ENCODE measurements at places on chromosomes 12 and 14.

DNA sequence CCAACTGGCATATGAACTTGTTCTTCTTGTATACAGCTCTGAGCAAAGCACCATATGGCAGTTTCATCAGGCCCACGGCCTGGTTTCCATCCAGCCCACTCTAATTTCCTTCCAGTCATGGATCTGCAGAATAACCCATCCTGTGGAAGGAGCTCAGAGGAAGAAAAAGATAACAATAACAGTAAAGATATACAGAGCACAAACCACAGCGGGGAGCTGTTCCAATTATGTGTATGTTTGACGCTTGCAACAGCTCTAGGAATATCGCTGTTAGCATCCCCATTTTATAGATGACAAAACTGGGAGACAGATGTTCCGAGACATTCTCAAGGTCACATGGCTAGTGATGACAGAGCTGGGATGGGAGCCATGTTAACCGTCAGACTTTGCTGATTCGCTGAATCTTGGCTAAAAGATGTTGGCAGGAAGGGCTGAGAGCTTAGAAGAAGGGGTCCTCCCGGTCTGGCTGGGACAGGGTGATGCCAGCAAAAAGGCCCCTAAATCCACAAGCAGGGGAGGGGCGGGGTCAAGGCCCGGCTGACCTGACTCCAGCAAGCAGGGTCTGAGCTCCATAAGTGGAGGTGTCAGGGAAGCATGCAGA, 34.4 kb upstream of the CIPC start:
- no peak for DNase-seq

DNA sequence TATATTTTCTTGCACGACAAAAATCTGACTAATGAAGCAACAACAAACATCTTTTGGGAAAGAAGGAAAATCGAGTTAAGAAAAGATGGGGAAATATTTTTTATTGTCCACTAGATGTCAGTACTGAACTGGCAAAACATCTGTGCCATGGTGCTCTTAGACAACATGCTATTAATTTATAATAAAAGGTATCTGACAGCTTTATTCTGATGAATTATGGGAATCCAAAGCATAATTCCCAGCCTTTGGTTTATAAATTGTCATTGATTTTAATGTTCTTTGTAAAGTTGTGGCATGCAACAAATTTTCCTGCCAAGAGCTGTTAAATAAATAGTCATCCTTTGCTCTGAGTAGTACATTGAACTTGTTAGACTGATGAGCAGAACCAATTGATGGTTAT, 231.2 kb downstream of the ETNK1 start:
- DNase-seq, result no peak

DNA sequence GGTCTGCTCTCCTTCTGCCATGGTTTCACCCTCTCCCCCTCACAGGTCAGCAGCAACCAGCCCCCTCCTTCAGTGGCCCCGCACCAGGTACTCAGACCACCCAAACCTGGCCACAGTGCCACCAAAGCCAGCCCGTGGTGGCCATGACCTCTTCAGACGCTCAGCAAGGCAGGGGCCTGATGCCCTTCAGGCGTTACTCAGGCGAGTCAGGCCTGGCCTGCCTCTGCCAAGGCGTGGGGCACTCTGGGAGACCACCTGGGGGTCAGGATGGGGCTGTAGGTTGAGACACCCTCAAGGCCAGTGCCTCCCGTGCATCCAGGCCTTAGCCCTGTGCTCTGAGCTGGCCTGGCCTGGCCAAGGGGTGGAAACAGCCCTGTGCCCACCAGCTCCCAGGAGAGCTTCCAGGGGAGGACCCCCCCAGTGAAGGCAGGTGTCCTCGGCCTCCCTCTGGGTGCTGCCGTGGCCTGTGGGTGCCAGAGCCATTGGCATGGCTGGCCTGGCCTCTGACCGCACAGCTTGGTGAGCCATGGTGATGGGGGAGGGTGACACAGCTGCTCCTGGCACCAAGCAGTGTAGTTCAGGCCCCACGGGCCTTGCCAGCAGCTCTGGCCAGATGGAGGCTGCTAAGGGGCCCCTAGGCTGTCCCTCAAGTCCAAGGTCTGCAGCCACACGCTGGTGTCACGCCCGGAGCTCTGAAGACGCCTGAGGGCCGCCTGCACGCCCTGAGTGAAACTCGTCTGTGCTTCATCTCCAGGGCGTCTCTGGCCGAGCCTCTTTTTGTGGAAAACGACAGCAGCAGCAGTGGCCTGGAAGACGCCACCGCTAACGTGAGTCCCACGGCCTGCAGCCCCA, 15.1 kb downstream of the XRCC3 start:
- peak; percentile 42 for DNase-seq

GRCh38 chr12:51529651-51529970, 61.4 kb upstream of the SCN8A start:
- DNase-seq, result no peak

GRCh38 chr14:24053548-24054323, 1.9 kb downstream of the CARMIL3 start:
- DNase-seq, result no peak

DNA sequence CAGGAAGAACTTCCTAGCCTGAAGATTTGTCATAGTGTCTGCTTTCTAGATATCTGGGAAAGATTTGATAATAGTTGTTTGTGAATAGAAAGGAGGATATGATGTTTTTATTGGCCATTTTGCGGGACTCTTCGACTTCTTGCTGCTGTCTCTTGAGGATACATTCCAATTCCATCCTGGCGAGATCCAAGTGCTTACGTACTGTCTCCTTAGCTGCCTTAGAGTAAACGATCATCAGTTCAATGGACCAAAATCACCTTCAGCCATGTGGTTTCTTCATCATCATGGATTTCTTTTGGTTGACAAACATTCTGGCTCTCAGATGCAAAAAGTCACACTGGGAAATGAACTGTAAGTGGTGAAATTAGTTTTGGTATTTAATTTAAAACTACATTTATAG, 82.7 kb upstream of the SCN8A start:
- DNase-seq, result no peak

All from lower lobe of right lung (tissue), 2 donors.